ENCODE measurements at places on chromosomes 1 and 21.

- DNase-seq: no peak
Measured at GRCh38 chr1:55039342-55040082, at the start of gene PCSK9. Gene PCSK9 (plus strand): TSS chr1:55039548. CDS start chr1:55039838, 290 bp downstream.

DNA sequence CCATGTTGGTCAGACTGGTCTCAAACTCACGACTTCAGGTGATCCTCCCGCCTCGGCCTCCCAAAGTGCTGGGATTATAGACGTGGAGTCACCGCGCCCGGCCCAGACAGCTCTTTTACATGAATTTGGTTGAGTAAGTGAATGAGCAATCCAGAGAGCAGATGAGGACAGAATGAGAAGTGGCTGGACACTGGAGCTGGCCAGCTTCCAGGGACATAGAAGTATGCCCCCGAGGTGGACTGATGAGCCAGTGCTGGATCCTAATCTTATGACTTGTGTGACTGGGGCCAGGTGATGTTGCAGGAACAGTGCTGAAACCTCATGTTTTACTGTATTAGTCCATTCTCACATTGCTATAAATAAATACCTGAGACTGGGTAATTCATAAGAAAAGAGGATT lies 35.9 kb upstream of the KANK4 start:
- DNase-seq: no peak

DNA sequence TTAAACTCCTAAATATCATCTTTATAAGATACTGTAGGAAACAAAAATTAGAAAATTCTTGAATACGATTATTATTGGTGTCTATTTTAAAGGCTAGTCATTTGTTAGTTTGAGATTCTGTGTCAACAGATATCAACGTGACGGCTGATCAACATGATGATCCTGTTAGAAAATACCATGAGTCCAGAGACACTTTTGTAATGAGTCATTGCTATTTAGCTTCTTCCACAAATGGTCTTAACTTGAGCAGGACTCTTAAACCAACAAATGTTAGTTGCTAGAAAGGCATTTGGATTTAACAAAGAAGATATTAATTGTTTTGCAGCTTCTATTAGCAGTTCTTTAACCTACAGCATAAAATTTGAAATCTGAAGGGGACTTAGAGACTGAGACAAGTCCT lies 131.2 kb downstream of the TGFB2 start:
- DNase-seq: no peak

DNA sequence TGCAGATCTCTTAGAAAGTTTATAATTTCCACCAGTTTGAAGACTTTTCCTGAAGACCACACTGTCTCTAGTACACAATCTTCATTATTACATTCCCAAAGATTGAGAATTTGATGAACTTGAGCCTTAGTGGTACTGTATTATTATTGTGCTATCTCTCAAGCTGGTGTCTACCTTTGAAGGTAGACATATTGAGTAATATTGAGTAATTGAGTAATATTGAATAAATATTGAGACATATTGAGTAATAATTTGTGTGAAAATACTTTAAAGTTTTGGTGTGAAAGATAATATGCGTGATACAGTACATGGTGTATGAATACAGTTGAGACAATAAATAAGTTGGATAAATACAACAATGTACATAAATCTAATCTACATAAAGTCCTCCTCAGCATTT lies 613.1 kb upstream of the ADGRL2 start:
- DNase-seq: no peak

- no peak for DNase-seq
Measured at GRCh38 chr1:115507901-115508300, 133.9 kb upstream of the VANGL1 start.

DNA sequence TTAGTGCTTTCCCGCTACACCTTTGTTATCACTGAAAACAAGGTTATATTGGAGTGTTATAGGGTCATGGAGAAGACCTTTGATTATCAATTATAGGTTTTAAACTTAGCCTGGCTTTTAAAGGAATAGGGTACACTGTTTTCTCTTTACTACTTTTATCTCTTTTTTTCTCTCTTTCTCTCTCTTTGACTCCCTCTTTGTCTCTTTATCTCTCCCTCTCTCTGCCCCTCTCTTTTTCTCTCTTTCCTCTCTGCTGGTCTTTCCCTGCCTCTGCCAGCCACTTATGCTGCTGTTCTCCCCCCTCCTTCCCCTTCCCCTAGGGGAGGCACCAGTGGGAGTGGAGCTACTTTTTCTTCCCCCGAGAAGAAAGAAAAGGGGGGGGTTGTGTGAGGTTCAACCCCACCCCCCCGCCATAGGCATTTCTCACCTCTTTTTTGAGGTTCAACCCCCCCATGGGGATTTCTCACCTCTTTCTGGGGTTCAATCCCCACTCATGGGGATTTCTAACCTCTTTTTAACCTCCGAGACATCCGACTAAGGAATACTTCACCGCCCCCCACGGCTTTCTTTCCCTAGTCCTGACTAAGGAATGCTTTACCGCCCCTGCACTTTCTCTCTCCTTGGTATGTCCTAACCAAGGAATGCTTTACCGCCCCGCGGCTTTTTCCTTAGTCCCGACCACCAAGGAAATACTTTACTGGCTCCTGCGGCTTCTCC lies 17.2 kb upstream of the ZBTB8B start:
- no peak for DNase-seq

DNA sequence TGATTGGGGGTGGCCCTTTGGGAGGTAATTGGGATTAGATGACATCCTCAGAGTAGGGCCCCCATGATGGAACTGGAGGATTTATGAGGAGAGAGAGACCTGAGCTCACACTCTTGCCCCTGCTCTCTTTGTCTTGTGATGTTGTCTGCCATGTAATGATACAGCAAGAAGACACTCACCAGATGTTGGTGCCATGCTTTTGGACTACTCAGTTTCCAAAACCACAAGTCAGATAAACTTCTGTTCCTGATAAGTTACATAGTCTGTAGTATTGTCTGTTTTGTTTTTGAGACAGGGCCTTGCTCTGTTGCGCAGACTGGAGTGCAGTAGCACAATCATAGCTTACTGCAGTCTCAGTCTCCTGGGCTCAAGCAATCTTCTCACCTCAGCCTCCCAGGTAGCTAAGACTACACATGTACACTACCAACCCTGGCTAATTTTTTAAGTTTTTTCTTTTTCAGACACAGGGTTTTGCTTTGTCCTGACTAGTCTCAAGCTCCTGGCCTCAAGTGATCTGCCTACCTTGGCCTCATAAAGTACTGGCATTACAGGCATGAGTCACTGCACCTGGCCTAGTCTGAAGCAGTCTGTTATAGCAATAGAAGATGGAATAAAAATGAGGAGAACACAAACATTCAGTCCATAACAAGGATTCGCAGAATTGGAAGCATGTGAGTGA lies 115.0 kb upstream of the GALNT2 start:
- DNase-seq: no peak

GRCh38 chr1:223785808-223786207 lies 59.9 kb downstream of the TP53BP2 start:
- DNase-seq: no peak

GRCh38 chr1:151990058-151990855 lies 3.4 kb downstream of the S100A10 start:
- no peak for DNase-seq

DNA sequence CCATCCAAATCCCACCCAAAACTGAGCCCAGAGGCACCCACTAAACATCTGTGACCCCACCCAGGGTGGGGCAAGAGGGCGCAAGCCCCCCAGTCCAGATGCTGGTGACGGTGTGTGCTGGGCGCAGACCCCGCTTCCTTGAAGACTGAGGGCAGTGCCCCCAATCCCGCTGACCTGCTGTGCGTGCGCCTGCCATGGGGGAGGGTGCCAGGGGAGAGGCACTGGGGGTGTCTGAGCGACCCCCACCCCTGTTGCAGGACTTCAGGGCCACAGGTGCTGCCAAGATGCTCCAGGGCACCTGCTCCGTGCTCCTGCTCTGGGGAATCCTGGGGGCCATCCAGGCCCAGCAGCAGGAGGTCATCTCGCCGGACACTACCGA lies 13.3 kb downstream of the COL6A2 start:
- DNase-seq: no peak

- DNase-seq: no peak
Measured at GRCh38 chr1:5189384-5189783, 535.0 kb downstream of the AJAP1 start.

DNA sequence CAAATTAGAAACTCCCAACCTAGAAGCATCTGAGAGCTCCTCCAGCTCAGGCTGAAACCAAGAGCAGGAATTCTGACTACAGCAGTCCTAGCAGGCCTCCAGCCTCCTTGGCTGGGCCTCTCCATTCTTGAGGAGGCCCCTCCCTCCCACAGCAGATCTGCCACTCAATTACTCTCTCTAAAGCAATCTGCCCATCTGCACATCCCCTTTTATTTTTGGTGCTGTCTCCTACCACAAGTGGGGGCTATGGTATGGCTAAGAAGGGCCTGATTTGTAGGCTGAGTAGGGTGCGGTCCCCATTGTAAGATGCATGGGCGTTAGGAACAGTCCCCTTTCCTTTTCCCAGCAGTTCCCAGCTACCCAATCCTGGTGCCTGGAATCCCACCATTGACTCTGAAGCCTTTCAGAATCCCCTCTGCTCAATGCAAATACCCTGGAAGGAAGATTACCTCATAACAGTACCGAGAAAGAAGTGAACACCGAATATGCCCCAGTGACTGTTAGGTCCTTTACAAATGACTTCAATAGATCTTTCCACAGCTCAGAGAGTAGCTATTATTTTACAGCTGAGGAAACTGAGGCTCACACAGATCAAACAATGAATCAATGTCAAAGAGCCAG lies 11.6 kb upstream of the TTC39A start:
- no peak for DNase-seq

GRCh38 chr1:84272401-84272800 lies 29.1 kb upstream of the SAMD13 start:
- DNase-seq: peak; percentile 86

GRCh38 chr1:51421964-51422363 lies 91.6 kb upstream of the TTC39A start:
- no peak for DNase-seq

Measured in NCI-H345 (cell line).